ENCODE measurements at places on chromosomes 13 and 19.

GRCh38 chr13:36163809-36164308 lies 32.7 kb upstream of the DCLK1 start:
- no peak overlapping the region for H3K27ac ChIP-seq
- DNase-seq, result no peak
- peaks cover 17% of the 10 kb centered on the region for H3K4me1 ChIP-seq
- no peak overlapping the region for H3K4me3 ChIP-seq

- H3K27ac ChIP-seq, result no peak overlapping the region
- H3K27me3 ChIP-seq, result no peaks in the 10 kb centered on the region
- no peaks in the 10 kb centered on the region for H3K4me1 ChIP-seq
- H3K4me3 ChIP-seq, result no peak overlapping the region
Measured at GRCh38 chr13:30846866-30847265, 59.2 kb upstream of the MEDAG start.

DNA sequence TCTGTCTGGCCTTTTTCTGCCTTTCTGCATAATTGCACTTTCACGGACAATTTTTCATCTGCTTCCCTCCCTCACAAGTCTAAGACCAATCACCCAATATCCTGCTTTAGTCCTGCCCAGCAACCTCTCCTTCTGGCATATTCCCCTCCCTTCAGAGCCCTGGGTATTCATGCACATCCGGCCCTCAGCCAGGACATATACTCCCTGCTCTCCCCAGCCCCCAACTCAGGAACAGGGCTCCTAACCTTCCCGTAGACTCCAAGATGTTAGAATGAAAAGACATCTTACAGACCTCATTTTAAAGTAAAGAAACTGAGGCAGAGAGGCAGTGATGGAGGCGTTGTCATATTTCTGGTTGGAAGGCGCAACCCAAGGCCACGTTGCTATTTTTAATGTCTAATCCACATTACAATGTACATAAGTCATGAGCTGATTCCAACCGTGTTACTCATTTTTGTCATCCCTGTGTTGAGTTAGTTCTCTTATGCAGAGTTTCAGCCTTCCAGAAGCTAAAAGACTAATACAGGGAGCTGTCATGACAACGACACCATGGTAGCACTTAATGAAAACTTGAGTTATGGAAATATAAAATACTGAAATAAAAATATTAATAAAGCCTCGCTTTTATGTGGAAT lies 209.2 kb downstream of the TSHZ3 start:
- peaks cover 8% of the 10 kb centered on the region for H3K4me1 ChIP-seq
- H3K36me3 ChIP-seq, result no peaks in the 10 kb centered on the region
- no peak overlapping the region for H3K4me3 ChIP-seq
- H3K27me3 ChIP-seq, result no peaks in the 10 kb centered on the region
- no peak overlapping the region for H3K27ac ChIP-seq

GRCh38 chr19:22882797-22883196 lies 50.7 kb downstream of the ZNF723 start:
- no peak overlapping the region for H3K27ac ChIP-seq
- no peaks in the 10 kb centered on the region for H3K4me1 ChIP-seq
- no peak for DNase-seq
- no peak overlapping the region for H3K4me3 ChIP-seq
- H3K36me3 ChIP-seq, result peaks cover 77% of the 10 kb centered on the region
- peaks cover 19% of the 10 kb centered on the region for H3K27me3 ChIP-seq

GRCh38 chr13:28539625-28540286 lies 44.8 kb upstream of the FLT1 start:
- no peak overlapping the region for H3K27ac ChIP-seq
- H3K27me3 ChIP-seq, result peaks cover 7% of the 10 kb centered on the region
- no peak overlapping the region for H3K4me3 ChIP-seq

- H3K27me3 ChIP-seq, result no peaks in the 10 kb centered on the region
- H3K4me1 ChIP-seq, result peaks cover 55% of the 10 kb centered on the region
- H3K36me3 ChIP-seq, result peaks cover 16% of the 10 kb centered on the region
- no peak overlapping the region for H3K27ac ChIP-seq
- no peak overlapping the region for H3K4me3 ChIP-seq
- no peak for DNase-seq
Measured at GRCh38 chr13:20877902-20878301, 24.6 kb downstream of the XPO4 start.

DNA sequence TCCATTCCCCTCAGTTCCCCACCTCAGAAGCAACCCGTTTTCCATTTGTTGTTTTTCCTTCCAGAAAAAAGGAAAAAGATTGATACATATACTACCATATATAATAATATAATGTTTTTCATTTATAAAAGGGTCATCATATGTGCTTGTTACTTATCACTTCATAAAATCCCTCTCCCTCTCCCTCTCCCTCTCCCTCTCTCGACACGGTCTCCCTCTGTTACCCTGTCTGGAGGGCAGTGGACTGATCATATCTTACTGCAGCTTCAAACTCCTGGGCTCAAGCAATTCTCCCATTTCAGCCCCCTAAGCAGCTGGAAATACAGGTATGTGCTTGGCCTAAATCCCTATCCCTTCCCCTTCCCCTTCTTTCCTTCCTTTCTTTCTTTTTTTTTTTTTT lies 17.1 kb downstream of the PNMA8A start:
- peaks cover 7% of the 10 kb centered on the region for H3K27me3 ChIP-seq
- no peak overlapping the region for H3K27ac ChIP-seq
- no peaks in the 10 kb centered on the region for H3K4me1 ChIP-seq
- no peak overlapping the region for H3K4me3 ChIP-seq
- DNase-seq, result no peak
- peaks cover 6% of the 10 kb centered on the region for H3K36me3 ChIP-seq
